ENCODE measurements at places on chromosomes 2 and 18.

DNA sequence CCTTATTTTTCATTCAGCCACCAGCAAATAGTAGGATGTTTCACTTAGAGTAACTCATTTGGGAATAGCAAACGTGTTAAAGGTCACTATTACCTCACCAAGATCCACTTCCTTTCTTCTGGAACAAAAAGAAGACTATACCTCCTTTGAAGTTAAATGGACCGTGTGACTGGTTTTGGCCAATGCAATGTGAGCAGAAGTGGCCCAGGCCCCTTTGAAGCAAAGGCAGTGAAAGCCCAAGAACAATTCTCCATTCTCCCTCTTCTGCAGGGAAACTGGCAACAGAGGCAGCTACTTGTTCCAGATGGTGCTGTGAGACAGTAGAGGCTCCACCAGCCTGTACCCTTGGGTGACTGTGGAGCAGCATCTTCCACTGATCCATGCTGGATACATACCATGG lies 11.3 kb upstream of the MALL start:
- no peak for DNase-seq

GRCh38 chr2:24018241-24018640 lies 8.4 kb downstream of the MFSD2B start:
- DNase-seq: no peak

- DNase-seq: no peak
These were observed 14.5 kb downstream of the GPC1 start for GRCh38 chr2:240449764-240450531.

DNA sequence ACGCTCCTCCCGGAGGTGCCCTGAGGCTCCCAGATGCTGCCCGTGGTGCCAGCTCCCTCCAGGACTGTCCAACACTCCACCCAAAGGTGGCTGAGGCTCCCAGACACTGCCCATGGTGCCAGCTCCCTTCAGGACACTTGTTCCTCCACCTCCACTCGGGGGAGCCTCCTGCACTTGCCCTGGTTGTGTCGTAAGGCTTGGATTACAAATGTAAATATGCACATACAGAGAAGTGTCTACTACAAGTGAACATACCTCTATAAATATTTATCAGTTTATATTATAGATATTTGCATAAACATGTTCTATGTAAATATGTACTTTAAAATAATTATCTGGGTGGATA lies 143.3 kb downstream of the PXDN start:
- no peak for DNase-seq

GRCh38 chr18:13392899-13393298 lies 174.3 kb downstream of the LDLRAD4 start:
- DNase-seq: no peak

- no peak for DNase-seq
These were observed 397.6 kb upstream of the LINC00305 start for GRCh38 chr18:64546451-64546850.

DNA sequence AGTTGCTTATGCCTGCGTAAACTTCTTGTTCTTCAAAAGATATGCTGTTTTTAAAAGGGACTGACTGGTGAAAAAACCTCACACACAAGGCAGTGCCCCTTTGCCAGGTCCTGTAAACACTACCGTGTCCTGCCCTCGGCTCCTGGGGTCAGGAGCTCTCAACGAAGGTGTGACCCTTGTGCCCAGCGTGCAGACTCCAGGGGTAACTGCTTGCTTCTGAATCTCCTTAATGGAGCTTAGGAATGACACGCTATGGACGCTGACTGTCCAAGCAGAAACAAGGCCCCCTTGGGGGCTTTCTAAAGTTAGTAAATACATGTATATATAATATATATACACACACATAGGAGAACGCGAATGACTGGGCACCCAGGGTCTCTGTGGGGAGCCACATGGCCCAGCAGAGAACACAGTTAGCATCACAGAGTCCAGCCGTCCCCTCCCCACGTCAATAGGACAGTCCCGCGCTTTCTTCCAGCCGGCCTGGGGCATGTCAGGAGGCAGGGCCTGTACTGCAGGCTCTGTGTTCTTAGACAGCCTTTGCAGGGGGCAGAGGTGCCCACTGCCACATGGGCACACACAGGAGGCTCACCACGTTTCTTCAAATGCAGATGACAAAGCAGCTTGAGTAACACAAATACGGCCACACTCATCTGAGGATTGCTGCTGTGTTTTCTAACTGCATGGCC lies 96.1 kb downstream of the HDAC4 start:
- DNase-seq: no peak

DNA sequence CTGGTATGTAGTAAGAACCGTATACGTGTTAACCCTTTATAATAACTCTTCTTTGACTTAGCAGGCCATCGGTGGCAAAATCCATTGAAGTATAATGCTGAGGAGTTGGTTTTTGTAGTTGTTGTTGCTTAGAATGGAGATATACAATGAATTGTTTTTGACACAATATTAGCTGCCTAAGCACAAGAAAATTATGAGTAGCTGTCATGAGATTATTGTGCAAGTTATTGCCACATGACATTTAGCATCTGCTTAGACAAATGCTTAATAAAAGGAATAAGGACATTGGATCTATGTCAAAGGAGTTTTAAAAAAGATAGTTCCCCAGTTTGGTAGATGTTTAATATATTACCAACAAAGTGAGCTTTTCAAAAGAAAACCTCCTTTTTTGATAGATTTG lies 59.9 kb downstream of the ABCB11 start:
- no peak for DNase-seq

DNA sequence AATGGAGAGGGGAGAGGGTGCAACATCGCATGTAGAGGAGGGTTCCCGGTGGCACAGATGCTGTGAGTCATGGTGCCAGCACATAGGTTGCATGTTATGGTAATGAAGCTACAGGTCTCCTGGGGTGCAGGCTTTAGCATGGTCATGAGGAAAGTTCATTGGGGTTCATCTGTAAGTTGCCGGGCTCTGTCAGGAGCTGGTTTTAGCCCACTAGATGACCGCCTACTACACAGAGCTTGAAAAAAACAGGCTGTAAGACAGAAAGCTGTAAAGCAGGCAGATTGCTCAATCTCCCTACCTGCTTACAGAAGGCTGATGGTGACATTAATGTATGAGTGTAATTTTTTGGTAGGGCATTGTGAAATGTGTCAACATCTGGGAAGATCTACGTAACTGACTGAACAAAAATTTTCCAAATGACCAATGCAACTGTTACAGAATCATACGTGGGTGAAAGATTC lies 23.9 kb downstream of the DYSF start:
- DNase-seq: no peak

GRCh38 chr2:26458365-26459042 lies 19.4 kb downstream of the OTOF start:
- no peak for DNase-seq

GRCh38 chr2:226023383-226023782 lies 623.9 kb downstream of the NYAP2 start:
- no peak for DNase-seq

DNA sequence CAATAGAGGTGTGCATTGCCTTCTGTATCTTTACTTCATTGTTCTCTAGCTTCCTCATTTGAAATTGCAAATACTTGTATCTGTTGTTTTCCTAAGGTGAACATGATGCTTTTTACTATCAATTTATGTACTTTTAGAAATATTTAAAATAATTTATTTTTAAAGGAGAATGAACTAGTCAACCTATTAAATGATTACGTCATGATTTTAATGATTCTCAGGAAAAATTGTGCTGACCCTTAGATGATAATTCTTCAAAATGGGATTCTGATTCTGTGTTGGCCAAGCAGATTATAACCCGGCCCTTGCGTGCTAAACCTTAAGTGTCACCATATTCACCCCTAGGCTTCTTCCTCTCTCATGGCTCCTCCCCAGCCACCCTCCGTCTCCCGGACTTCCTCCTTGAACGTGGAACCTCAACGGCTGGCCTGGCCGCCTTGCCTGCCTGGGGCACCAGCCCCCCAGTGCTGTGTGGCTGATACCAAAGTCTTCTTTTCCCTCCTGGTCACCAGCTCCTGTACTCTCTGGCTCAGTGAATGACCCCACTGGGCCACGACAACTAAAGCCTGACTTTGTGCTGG lies 292.0 kb downstream of the GBX2 start:
- DNase-seq: no peak

- no peak for DNase-seq
These were observed 171.9 kb downstream of the AGAP1 start for GRCh38 chr2:235665661-235666212.

- no peak for DNase-seq
These were observed 56.6 kb downstream of the SP100 start for GRCh38 chr2:230472621-230473018.

GRCh38 chr2:191758518-191759507 lies 80.9 kb downstream of the NABP1 start:
- DNase-seq: peak; percentile 73

DNA sequence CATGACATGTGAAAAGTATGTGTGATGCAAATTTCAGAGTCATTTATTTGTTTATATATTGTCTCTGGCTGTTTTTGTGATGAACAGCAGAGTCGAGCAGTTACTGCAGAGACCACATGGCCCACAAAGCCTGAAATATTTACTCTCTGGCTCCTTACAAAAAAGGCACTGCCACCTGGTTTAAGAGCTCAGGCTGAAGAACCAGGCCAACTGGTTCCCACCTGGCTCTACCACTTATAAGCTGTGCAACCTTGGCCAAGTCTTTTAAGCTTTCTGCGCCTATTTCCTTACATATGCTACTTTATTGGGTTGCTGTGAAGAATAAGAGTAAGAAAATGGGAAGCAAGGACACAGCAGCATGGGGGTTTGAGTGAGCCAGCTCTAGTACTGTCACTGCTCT lies 207.6 kb downstream of the L3MBTL4 start:
- no peak for DNase-seq

- peak; percentile 42 for DNase-seq
These were observed 674 bp upstream of the ERBB4 start for GRCh38 chr2:212539072-212539880.

GRCh38 chr2:149420053-149420963 lies 89.9 kb downstream of the LYPD6 start:
- DNase-seq: no peak

DNA sequence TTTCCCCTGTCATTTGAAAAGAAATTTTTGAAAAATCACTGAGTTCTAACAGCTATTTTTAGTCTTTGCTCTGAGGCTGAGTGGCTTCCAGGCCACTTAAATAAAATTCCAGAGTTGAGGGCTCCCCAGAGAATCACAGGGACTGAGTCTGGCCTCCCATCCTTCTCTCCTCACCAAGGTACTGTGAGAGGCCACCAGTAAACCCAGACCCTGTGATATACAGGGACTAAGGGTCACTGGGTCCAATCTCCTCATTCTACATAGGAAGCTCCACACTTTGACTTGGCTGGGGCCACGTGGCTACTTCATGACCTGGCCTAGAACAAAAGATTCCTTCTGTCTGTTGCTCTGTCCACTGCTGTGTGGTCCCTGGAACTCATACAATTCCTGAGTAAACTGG lies 123.2 kb upstream of the CDCA7 start:
- DNase-seq: no peak

Measured in HEK293T (cell line).